ENCODE measurements at places on chromosomes 5 and 9.

- no peak for DNase-seq
Measured at GRCh38 chr5:112737070-112737462, 619 bp upstream of the APC start.

- no peak for DNase-seq
Measured at GRCh38 chr9:277601-278295, 63.1 kb downstream of the DOCK8 start.

DNA sequence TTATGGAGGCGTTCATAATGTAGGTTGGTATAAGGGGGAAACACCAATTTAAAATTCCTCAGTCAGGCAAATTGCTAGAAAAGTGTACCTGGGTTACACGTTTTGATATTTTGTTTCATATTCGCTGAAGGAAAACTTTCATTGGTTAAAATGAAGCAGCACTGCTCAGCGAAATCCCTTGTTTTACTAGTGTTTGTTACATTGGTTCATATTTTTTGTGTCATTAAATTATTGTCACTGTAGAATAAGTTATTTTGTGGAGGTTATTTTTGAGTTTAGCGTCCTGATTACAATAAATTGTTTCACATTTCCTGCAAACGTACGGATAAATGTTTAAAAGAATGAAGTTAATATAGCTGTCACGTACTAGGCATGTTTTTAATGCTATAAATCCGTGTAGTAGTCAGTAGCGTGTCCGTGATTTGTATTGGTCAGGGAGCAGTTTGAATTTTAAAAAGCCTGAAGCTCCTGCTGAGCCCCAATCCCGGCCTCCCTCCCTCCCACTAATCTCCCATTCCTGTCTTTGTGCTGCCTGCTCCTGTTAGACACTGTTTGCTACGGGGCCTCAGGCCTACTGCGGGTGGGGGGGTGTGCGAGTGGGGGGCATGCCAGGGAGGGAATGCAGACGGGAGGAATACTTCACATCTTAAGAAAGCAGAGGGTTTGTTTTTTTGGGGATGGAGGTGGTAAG is 2.0 kb downstream of the NIPBL start:
- peak; percentile 14 for DNase-seq

DNA sequence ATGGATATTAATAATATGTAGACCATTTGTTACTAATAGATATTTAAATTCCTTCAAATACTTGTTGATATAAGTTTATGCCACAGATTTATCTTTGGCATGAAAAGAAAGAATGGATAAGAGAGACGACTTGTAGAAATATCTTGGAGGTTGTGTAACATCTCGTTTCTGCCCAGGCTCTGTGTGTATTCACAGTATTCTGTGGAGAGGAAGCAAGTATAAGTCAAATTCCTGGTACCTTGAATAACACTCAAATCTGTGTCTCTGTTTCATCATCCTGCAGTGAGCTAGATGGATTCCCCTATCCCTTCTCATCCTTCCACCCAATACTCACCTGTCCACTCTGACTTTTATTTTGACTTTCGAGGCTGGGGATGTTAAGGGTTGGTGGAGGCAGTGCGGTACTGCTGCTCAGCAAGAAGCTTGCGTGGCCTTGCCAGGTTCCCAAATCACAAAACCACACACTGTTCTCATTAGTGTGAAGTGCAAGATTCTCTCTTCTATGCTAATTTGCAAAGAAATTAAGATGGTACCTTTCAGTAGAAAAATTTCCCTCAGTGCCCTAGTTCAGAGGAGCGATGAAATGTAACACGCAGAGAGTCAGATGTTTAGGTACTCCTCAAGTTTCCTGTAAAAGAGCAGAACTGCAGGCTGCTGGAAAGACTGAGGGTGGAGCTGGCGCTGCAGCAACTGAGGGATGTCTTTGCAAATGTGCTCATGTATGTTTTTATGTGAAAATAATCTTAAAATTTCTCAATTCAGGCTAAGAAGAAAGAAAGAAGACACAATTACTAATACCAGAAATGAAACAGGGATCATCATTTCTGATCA is 42.6 kb upstream of the ANKRD18A start:
- DNase-seq = no peak

- no peak for DNase-seq
Measured at GRCh38 chr5:140483055-140483454, 64.4 kb upstream of the EIF4EBP3 start.
